Upper lobe of right lung (tissue), 1 donor: ENCODE measurements at places on chromosomes 13 and 19. TPM values are rescaled to one million over a fixed set of nuclear protein-coding genes. Genes with fewer than 3 reads are reported as not detected.

DNA sequence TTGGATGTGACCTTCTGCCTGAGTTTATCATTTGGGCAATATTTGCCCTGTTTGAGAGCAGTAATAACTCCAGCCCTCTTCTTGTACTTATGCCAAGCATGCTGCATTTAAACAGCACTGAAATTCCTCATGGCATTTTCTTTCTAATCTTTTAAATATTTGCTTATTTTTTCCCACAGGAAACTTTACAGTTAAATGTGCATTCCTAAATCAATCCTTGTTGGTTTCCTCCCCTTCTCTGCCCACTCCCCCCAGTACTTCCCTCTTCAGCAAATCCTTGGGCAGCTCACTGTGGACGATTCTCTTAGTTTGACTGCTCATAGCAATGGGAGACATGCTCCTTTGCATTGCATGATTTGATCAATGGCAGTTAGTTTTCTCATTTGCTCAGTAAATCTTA is 68.7 kb downstream of the RAP2A start:
- peaks cover 12% of the 10 kb centered on the region for H3K4me1 ChIP-seq
- peak overlapping the region; percentile 9 for H3K27ac ChIP-seq
- DNase-seq, result no peak

DNA sequence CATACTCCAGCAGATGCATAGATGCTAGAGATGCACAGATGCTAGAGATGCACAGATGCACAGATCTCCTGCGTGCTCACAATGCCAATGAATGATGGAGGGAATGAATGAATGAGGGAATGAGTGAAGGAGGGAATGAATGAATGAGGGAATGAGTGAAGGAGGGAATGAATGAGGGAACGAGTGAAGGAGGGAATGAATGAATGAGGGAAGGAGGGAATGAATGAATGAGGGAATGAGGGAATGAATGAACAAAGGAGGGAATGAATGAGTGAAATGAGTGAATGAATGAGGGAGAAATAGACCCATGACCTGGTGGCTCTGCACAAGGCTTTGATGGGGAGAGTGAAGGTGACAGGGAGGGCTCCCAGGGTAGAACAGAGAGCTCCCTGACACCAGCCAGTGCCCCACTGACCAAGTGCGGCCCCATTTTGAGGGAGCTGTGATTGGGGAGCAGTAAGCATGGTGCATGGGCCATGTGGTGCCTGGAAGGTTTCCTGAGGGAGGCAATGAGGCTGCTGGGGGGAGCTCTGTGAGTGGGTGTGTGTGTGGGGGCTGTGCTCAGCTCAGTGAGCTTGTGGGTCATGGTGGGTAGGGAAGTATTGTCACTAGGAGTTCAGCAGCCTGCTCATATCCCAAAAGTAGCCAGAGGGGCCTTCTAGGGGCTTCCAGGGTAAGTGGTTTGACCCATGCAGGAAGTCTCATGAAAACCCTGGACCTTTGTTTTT is 12.7 kb downstream of the SLC27A1 start:
- H3K27me3 ChIP-seq, result no peaks in the 10 kb centered on the region
- no peak for DNase-seq
- peaks cover 4% of the 10 kb centered on the region for H3K4me1 ChIP-seq
- H3K36me3 ChIP-seq, result no peaks in the 10 kb centered on the region

- H3K4me1 ChIP-seq, result peaks cover 18% of the 10 kb centered on the region
- H3K4me3 ChIP-seq, result no peak overlapping the region
- H3K27me3 ChIP-seq, result no peaks in the 10 kb centered on the region
- peaks cover 1% of the 10 kb centered on the region for H3K36me3 ChIP-seq
Measured at GRCh38 chr19:11347546-11348039, 1.3 kb downstream of the CCDC159 start.

- DNase-seq, result no peak
- H3K4me3 ChIP-seq, result no peak overlapping the region
- no peaks in the 10 kb centered on the region for H3K27me3 ChIP-seq
- no peaks in the 10 kb centered on the region for H3K36me3 ChIP-seq
Measured at GRCh38 chr19:6138066-6138465, 2.6 kb downstream of the ACSBG2 start.

DNA sequence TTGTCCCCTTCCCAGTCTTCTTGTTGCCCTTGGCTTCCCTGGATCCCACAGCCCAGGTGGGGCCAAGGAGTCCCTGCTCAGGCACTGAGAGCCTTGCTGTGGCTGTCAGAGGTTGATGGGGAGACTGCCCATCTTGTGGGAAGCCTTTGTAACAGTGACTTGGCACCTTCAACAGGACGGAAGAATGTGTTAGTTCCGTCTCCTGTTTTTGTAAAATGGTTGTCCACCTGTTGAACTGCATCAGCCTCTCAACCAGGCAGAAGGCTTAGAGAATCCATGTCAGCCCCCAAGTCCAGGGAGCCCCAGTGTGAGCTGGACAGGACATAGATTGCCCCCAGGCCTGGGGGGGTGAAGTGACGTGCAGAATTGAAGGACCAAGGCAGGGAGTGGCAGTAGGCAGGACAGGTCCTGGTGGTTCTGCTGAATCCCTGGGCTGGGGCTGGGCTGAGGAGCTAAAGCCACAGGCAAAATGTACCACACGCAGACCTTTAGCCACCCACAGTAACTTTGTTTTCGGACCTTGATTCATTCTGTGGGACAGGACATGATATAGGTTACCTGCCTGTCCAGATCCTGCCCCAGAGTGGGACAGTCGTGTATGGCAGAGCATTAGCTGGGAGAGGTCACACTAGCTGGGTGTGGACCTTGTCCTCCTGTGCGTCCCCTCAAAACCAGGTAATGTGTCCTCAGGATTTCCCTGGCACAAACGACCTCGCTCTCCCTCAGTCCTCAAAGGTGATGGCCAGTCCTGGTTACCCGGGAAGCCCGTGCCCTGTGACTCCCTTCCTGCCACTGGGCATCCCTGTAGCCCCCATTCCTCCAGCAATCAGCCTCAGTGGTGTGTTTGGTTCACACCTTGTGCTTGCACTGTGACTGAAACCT is 47.0 kb downstream of the GATAD2A start:
- peak overlapping the region; percentile 11 for H3K27ac ChIP-seq
- no peaks in the 10 kb centered on the region for H3K27me3 ChIP-seq
- peaks cover 40% of the 10 kb centered on the region for H3K4me1 ChIP-seq
- H3K4me3 ChIP-seq, result no peak overlapping the region
- H3K36me3 ChIP-seq, result no peaks in the 10 kb centered on the region

GRCh38 chr13:99737481-99738245 is 233.9 kb downstream of the ZIC5 start:
- H3K27me3 ChIP-seq, result no peaks in the 10 kb centered on the region
- H3K36me3 ChIP-seq, result no peaks in the 10 kb centered on the region
- H3K4me3 ChIP-seq, result no peak overlapping the region

DNA sequence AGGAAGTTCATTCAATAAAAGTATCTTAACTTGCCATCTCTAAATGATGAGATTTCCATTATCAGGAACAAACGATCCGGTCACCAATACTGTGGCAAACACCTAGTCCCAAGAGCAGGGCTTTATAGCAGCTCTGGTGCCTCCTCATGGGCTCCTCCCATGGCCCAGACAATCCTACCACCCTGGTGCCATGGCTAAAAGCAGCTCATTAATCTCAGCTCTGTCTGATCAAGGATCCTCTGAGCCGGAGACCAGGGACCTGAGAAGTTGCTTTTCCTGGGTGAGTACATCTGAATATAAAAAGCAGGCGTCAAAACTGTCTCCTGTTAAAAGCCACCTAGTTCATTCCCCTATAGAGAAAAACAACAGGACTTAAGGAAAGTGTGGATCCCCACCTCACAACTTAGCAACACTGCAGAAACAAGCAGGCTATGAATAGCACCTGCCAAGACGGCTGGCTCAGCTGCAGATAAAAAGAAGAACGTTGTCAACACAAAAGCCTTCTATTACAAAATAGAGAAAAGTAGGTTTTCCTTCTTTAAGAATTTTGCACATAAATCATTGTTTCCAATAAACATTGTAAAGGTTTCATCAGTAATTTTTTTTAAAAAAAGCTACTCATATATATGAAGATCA is 30.3 kb downstream of the TSHZ3 start:
- peaks cover 5% of the 10 kb centered on the region for H3K4me1 ChIP-seq
- no peak overlapping the region for H3K4me3 ChIP-seq
- no peaks in the 10 kb centered on the region for H3K36me3 ChIP-seq
- no peak overlapping the region for H3K27ac ChIP-seq
- H3K27me3 ChIP-seq, result no peaks in the 10 kb centered on the region
- DNase-seq, result no peak

DNA sequence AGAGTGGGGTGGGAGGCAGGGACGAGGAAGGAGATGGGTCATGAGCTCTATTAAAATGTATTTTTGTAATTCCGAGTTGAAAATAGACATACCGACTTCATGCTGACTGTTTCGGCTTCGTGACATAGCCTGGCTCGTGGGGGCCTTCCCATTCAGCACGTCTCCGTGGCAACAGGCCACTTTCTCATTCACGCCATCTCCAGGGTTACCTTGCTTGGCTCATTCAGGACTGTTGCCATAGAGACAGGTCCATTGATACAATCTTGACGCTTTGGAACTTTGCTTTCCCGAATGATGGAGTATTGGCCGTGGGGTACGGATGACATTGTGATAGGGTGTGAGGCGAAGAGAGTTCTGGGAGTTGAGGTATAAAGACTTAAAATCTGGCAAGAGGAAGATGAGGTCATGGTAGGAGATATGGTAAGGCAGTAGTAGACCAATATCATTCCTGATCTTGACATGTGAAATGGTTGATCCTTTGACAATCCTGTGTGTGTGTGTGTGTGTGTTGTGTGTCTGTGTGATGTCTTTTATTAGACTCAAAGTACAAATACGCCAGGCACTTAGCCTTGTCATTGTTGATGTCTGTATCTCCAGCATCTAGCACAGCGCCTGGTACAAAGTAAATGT is 97.3 kb downstream of the CACNA1A start:
- no peaks in the 10 kb centered on the region for H3K4me1 ChIP-seq
- no peak overlapping the region for H3K27ac ChIP-seq
- H3K4me3 ChIP-seq, result no peak overlapping the region
- H3K27me3 ChIP-seq, result peaks cover 4% of the 10 kb centered on the region
- DNase-seq, result no peak
- H3K36me3 ChIP-seq, result no peaks in the 10 kb centered on the region

DNA sequence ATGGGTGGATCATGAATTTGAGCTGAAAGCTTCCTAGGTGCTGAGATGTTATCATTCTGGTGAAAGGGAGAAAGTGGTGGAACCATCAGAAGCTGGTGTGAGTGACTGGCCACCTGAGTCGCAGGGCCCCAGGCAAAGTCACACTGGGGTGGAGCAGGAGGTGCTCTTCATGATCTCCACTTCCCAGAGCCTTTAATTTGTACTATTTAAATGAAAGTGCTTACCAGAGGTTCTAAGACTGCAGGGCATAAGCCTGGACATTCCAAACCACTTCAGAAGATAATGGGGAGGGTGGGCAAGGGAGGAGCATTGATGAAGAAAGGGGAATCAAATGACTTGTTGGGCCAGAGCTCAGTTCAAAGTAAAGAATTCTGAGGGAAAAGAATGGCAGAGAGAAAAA is 156.1 kb downstream of the RGCC start:
- no peak overlapping the region for H3K4me3 ChIP-seq
- H3K36me3 ChIP-seq, result no peaks in the 10 kb centered on the region
- H3K27me3 ChIP-seq, result no peaks in the 10 kb centered on the region
- no peak for DNase-seq

GRCh38 chr13:79477968-79478367 is 3.0 kb upstream of the NDFIP2 start:
- H3K27me3 ChIP-seq, result no peaks in the 10 kb centered on the region
- no peaks in the 10 kb centered on the region for H3K36me3 ChIP-seq
- H3K4me3 ChIP-seq, result no peak overlapping the region
- H3K27ac ChIP-seq, result no peak overlapping the region
- DNase-seq, result no peak

GRCh38 chr19:35074426-35075201 is 33.1 kb downstream of the HPN start:
- no peak overlapping the region for H3K27ac ChIP-seq
- H3K4me3 ChIP-seq, result no peak overlapping the region
- DNase-seq, result no peak
- peaks cover 4% of the 10 kb centered on the region for H3K27me3 ChIP-seq
- no peaks in the 10 kb centered on the region for H3K4me1 ChIP-seq
- H3K36me3 ChIP-seq, result no peaks in the 10 kb centered on the region

GRCh38 chr13:74217811-74218210 is 83.6 kb upstream of the KLF12 start:
- no peaks in the 10 kb centered on the region for H3K36me3 ChIP-seq
- H3K4me3 ChIP-seq, result no peak overlapping the region
- no peak for DNase-seq
- no peaks in the 10 kb centered on the region for H3K4me1 ChIP-seq

GRCh38 chr13:98508280-98508679 is 68.6 kb downstream of the STK24 start:
- H3K4me1 ChIP-seq, result peaks cover 69% of the 10 kb centered on the region
- H3K27ac ChIP-seq, result peak overlapping the region; percentile 75
- DNase-seq, result no peak
- H3K4me3 ChIP-seq, result no peak overlapping the region
- H3K27me3 ChIP-seq, result no peaks in the 10 kb centered on the region
- no peaks in the 10 kb centered on the region for H3K36me3 ChIP-seq

GRCh38 chr13:64675255-64675892 is 2554.8 kb downstream of the PCDH9 start:
- H3K36me3 ChIP-seq, result no peaks in the 10 kb centered on the region
- H3K4me1 ChIP-seq, result no peaks in the 10 kb centered on the region
- DNase-seq, result no peak
- H3K27me3 ChIP-seq, result no peaks in the 10 kb centered on the region
- no peak overlapping the region for H3K4me3 ChIP-seq

DNA sequence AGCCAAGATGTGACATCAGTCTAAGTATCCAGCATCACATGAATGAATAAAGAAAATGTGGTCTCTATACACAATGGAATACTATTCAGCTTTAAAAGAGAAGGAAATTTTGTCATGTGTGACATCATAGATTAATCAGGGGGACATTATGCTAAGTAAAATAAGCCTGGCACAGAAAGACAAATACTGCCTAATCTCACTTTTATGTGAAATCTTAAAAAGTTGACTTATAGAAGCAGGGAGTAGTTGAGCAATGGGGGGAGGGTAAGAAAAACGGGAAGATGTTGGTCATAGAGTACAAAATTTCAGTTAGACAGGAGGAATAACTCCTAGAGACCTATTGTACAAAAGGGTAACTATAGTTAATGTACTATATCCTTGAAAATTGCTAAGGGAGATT is 10.4 kb upstream of the LCP1 start:
- no peak for DNase-seq
- no peaks in the 10 kb centered on the region for H3K27me3 ChIP-seq
- H3K27ac ChIP-seq, result no peak overlapping the region
- no peaks in the 10 kb centered on the region for H3K36me3 ChIP-seq
- no peak overlapping the region for H3K4me3 ChIP-seq
- no peaks in the 10 kb centered on the region for H3K4me1 ChIP-seq

GRCh38 chr19:54352546-54352945 is 12.2 kb downstream of the LAIR1 start:
- H3K4me1 ChIP-seq, result no peaks in the 10 kb centered on the region
- DNase-seq, result no peak
- H3K4me3 ChIP-seq, result no peak overlapping the region
- no peak overlapping the region for H3K27ac ChIP-seq

Gene EID2B
- 2.4 TPM for total RNA-seq

Gene RASIP1
- 54.5 TPM for total RNA-seq

Gene PRKCG
- total RNA-seq, result not detected

Gene FSTL3
- total RNA-seq, result 114 TPM

Gene PSG11
- not detected for total RNA-seq

Gene SYCN
- total RNA-seq, result not detected
